Activated effector memory CD4-positive, alpha-beta T cell treated with anti-CD3 and anti-CD28 coated beads, Interleukin-2, amount 50 U/mL, for 16 hours (primary cell): ENCODE measurements at places on chromosomes 2 and 18.

DNA sequence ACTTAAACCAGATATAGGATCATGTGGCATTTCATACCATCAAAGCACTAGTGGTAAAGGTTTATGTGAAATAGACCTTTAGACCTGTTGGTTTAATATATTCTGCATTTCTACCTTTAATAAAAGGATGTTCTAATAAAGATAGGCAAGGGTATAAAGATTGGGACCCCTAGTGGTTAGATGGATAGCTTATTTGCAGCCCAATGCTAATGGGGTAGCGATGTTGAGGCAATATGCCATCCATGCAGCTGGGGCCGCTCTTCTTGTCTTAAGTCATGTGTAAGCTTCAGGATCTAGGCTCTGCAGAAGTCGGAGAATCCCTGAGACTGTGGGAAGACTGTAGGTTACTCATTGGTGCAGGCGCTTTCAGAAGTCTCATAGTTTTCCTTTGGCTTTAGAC lies 114.9 kb downstream of the ICOS start:
- DNase-seq = no peak

DNA sequence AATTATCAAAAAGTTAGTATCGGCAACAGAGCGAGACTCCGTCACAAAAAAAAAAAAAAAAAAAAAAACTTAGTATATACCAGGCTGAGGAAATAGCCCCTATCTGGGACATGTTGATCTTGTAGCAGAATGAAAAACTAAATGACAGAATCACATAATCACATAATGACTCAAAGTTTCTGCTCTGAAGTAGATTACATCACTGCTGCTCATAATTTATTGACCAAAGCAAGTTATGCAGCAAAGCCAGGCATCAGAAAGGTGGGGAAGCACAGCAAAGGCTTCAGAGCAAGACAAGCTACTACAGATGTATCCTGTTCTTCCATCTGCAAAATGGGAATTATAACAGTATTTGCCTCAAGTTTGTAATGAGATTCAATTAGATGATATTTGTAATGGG lies 68.1 kb downstream of the BOD1L2 start:
- no peak for DNase-seq

DNA sequence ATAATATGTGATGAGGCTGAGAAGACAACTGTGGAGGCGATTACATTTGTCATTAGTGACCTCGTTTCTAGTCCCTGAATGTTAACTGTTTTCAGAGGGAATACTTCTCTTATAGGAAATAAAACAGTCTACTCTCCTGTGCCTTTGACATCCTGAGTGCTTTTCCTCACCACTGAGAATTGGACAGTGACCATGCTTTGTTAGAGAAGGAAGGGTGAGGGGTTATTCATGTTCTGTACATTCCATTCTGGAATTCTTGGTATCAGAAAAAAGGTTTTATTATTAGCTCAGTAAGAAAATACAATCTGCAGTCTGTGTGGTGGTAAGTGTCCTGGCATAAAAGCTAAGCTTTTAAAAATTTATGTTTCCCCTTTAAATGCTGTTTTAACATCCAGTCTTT lies 58.8 kb downstream of the PARD3B start:
- DNase-seq = no peak

DNA sequence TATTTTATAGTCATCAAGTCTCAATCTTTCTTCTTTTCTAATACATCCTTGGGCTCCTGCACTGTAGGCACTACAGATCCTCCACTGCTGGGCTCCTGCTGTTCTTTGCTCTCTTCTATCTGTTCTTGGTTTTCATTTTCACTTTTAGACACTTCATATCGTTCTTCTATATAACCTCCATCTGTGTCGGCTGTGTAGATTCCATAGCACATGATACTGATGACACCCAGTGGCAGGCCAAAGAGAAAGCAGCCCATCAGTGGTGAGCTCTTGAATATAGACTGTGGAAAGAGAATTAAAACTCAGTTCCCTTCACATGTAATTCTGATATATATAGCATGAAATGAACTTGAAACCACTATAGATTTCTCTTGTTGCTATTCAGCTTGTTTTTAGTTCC lies 38.0 kb downstream of the TMX3 start:
- DNase-seq = no peak

- peak; percentile 48 for DNase-seq
These were observed 18.3 kb upstream of the KCNK3 start for GRCh38 chr2:26674002-26674751.

GRCh38 chr2:54704688-54705605 lies 18.5 kb upstream of the EML6 start:
- DNase-seq = no peak

- DNase-seq = no peak
These were observed 8.6 kb upstream of the DSC1 start for GRCh38 chr18:31171144-31171839.
